ENCODE measurements at places on chromosomes 7 and 10.

DNA sequence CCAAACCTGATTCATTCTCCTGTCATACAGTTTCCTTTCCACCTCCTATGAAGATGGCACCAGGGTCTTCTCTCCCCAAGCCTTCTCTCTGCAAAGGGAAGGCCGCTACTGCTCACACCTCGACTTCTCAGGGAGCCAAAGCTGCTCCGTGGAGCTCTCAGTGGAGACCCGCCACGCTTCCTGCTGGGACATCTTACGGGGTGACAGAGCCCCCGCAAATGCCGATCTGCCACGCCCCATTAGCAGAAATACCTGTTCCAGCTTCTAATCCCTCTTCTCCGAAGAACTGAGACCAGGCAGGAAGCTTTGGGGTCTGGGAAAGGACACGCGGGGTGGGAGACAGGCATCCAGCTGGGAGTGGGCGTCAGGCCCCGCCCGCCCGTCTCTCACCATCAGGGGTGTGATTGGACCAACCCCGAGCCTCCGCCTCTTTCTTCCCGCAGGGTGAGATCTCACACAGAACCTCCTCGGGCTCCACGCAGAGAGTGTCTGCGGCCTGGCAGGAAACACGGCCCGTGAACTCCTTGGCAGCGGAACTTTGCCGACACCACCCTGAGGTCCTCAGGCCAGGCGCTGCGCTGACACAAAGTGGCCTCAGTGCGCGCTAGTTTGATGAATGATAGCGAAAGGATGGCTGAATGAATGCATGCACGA, 12.0 kb upstream of the CALML5 start:
- DNase-seq, result no peak

DNA sequence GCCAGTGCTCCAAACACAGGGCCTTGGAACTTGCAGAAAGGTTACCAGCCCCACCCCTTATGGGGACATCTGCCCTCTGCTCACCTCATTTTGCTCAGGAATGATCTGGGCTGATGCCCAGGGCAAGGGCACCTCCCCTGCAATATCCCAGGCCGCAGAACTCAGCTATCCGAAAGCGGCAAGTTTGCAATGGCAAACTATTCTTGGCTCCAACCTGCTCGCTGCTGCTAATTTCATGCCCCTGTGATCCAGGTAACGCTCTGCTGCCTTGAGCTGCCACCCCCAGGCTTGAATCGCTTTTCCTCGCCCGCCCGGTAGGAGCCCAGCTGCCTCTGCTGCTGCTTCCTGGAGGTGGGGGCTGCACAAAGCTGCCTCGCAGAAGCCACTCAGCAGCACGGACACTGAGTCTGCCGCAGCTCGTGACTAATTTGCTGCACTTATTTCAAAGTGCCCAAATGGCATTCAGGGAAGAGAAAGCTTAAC, 18.2 kb downstream of the SLC29A3 start:
- DNase-seq, result no peak

DNA sequence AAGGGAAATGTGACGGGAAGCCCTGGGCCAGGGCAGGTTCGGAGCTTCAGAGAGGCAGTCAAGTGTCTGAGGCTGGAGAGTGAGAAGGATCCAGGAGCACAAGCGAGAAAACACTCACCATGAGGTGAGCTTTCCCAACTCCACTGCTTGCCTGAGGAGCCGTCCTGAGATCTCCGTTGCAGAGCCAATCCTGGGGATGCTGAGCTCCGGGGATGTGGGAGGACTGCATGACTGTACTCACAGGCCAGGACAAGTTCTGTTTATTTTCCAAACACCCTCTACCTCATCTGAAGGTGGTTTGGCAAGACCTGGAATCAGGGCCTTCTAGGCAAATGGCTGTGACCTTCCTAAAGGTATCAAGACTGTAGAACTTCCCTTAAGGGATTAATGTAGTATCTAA, 38.7 kb downstream of the GLI3 start:
- DNase-seq, result no peak

DNA sequence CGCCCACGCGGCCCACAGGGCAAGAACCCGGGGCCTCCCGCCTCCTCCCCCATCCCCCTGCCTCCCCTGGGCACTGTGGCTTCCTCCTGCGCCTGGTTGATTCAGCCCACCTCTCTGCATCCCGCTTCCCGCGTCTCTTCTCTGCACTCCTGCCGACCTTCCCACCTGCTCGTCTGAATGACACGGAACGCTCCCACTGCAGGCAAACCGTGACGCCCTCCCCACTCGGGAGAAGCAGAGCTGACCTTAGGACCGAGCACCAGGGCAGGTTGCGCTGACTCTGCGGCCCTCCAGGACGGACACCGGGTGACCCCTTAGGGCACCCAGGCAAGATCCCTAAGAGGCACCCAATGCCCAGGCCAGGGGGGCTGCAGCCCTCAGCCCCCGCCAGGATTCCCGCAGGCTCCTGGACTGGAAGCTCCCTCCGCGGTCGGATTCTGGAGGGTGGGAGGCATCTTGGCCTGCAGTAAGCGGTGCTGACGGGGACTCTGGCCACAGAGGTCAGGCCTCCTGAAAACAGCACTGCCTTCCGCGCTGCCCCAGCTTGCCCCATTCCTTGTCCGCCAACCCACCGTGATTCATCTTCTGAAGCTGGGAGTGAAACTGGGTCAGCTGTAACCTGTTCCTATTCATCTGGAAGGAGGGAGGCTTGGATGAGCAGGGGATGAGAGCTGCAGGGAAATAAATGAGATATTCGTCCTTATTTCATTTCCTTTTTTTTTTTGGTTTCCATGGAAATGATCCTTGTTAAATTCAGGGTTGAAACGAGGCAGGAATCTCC, 990 bp downstream of the CALML3 start:
- DNase-seq, result no peak

DNA sequence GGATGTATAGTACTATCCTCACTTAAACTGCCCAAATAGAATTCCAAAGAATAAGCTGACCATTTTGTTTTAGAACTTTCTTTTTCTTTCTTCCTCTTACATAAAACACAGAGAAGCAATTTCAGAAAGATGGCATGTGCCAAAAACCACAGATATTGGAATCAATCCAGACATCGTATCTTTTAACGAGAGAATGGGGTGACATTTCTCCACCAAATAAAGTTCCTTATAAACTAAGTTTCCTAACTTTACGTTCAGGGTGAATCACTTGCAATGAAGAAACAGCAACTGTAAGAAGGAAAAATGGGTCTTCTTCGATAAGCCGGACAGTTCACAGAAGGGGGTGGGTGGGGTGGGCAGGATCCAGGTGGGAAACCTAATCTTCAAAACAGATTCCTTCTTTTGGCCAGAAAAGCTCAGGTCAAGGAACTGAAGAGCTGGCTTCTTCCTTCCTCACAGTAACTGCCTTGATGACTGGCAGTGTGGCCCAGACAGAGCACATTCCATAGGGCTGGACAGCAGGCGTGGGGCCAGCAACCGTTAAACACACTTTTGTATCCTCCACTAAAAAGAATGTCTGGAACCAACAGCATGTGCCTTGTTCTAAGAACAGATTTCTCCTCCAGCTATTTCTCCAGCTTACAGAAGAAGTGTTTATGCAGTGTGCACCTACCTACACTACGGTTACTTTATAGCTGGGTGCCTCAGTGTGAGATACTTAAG, 31.5 kb downstream of the CREB3L2 start:
- DNase-seq, result no peak

DNA sequence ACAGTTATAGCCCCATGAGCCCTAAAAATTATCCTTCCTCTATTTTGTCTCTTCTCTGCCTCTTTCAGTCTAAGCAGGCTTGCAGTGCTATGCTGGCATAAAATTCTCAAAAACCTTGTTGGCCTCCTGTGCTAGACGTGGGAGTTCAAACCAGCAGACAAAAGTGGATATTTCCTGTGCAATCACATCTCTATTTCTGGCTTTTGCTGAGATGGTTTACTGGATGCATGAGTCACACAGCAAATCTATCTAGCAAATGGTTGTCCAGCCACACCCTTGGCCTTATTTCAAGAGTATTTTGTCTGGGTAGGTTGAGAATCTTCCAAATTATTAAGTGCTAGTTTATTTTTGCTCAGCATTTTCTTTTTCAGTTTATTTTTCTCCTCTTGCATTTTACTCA, 370.8 kb downstream of the CDC14C start:
- DNase-seq, result no peak

DNA sequence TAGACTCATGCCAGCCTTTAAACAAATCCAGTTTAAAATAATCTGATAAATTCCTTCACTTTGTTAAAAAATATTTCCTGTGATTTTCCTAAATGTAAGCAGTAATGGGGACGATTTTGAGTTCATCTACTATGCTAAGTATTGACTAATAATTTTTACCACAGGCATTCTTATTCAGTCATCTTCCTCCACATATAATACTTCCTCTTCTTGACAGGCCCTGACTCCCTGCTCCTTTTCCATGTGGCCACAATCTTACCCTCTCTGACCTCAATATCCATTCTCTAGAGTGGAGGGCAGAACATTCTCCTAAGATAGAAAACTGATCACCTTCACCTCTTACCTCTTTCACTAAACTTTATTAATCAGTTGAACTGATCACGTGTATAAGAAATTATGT, 7.8 kb downstream of the DNAJC2 start:
- DNase-seq, result no peak

DNA sequence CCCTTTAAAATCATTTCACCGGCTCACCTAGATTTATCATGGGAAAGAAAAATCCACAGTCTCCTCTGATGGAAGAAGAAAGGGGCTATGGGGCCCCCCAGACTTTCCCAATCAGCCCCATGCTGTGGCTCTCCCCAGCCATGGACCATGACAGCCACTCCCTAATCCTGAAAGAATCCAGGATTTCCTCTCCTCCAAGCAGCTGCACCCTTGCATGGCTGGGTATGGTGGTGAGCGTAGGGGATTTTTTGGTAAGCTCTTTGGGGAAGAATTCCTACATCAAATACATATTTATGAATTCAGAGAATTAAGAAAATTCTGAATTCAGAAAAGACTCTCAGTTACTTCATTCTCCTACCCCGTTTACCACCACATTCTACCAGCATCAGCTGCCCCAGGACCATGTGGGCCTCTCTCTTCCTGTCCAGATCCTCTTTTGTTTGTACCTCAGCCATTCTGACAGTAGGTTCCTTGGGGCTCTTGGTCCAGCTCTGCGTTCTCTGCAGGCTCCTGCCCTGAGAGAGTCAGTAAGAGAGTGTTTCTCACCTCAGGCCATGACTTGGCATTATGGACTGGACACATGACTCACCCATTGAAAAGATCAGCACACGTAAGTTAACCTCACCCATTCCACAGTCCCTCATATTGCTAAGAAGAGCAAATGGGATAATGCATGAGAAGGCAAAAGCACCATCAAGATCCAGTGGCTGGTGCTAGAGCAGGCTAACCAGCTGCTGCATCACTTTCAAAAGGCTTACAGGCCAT, 337.8 kb downstream of the ELMO1 start:
- no peak for DNase-seq

GRCh38 chr10:69086001-69086509, 1.8 kb upstream of the SRGN start:
- no peak for DNase-seq

DNA sequence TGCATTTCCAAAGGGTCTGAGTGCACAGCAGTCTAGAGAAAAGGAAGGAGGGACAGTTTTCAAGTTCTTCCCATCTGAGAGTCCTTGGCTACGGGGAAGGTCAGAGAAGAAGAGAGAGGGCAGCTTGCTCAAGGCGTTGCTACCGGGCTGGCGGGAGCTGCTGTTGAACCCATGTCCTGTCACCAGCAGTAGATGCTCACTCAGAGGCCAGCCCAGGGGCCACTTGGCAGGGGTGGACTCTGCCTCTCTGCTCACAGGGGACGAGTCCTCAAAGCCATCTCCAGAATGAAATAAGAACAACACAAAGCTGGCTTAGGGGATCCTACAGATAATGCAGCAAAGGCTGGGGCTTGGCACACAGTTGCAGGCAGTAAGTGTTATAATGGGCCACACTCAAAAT, 231.5 kb downstream of the TNS3 start:
- DNase-seq, result no peak

DNA sequence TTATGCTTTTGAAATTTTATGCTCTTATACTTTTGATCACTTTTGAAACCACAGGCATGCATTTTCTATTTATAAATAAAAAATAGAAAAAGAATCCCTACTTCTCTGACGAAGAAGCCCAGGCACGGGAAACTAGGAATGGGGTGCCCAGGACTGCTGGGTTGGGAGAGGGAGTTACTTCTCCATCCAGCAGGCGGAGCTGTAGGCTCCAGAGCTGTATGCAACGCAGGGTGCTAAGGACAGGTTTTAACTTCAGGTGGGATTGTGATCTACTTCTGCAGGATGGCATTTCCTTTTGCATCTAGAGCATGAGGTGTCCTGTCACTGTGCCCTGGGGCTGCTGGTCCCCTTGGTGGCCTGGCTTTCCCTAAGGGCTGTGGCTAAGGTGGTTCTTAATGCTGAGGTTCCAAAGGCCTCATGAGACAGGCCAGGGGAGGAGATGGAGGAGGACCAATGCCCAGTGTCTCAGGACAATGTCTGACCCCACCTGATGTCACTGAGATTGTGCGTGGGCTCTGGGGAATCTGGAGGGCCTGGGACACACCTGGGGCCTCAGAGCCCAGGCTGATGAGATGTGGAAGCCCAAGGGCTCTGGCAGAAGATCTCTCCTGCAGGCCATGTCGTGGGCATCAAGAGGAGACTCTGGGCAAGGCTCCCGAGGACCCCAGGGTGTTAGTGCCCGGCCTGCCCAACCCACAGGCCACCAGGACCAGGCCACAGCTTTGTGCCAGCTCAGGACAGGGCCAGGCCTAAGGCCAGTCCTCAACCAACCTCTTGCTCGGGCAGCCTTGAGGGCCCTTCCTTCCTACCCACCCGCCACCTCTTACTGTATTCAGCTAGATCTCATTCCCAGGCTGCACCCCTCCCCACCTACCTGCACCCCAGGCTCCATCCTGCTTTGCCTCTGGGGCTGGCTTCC, 507 bp downstream of the CCDC201 start:
- DNase-seq, result no peak

- DNase-seq, result no peak
Measured at GRCh38 chr7:141378405-141378804, 172.8 kb upstream of the AGK start.

GRCh38 chr10:8041992-8042720, 12.3 kb upstream of the GATA3 start:
- DNase-seq, result no peak

DNA sequence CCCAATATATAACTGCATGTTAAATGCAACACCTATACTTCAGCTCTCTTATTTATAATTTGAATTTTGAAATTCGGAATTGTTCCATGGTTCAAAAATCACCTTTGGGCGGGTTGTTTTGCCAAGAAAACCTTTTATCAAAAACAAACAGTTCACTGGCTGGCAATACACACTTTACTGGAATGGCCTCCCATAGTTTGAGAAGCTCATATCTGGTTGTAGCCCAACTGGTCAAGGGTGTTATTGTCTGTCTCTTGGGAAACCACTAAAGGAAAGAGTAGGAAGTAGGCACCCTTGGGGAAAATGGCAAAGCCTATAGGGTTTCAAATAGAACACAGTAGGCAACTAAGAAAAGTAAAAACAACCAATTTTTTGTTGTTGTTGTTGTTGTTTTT, 117.9 kb downstream of the HIPK2 start:
- DNase-seq, result no peak
